ENCODE measurements at places on chromosomes 12 and 14.

- no peak for DNase-seq
These were observed 204.5 kb upstream of the PRKD1 start for GRCh38 chr14:30132196-30132595.

DNA sequence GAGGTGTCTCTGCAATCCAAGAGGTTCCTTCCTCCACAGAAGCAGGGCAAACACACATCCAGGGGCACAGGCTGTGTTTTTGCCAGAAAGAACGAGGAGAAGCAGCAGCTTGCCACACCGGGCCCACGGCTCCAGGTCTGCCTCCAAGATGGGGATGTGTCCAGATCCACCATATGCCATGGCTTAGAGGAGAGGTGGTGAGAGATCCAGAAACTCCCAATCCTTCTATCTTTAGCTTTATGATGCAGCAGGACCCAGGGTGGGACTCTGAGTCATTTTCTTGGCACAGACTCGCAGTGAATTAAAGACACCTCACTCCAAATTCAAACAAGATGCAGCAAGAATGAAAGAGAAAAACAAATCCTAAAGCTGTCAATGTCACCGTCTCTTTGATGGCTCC, 481.4 kb upstream of the TMEM132C start:
- no peak for DNase-seq

GRCh38 chr14:77377502-77377844, 294 bp downstream of the SAMD15 start:
- no peak for DNase-seq

- no peak for DNase-seq
These were observed 13.2 kb downstream of the SRSF5 start for GRCh38 chr14:69780092-69780491.

GRCh38 chr14:75579338-75579864, 981 bp downstream of the FLVCR2 start:
- DNase-seq: no peak

DNA sequence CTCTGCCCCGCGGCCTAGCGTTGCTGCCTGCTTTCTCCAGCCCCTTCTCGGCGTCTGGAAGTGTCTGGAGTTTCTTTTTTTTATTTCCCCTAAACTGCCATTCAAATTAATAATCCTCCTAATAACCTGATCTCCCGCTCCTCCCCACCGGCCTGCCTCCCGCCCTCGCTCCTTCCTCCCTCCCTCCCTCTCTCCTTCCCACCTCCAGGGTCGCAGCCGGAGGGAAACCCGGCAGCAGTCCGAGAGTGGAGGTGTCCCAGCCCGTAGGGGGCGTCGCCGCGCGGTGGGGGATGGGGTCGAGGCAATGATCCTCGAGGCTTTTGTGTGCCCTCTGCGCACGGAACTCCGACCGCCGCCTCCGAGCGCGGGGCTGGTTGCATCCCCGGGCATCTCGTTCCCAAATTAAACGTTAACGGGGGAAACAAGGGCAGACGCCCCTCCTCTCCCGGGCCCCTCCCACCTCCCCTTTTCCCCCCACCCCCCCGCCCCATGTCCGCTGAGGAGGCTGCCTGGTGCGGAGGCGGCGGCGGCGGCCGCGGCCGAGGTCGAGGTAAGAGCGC, 1.0 kb upstream of the SOCS2 start:
- DNase-seq: no peak

GRCh38 chr12:6254491-6254890, 54.3 kb downstream of the CD9 start:
- DNase-seq: no peak

All from NCI-H2081 treated with DMSO at 0.1 percent for 48 hours (cell line).